ENCODE measurements at places on chromosomes 4 and X. TPM values are rescaled to one million over a fixed set of nuclear protein-coding genes. Genes with fewer than 3 reads are reported as not detected.

DNA sequence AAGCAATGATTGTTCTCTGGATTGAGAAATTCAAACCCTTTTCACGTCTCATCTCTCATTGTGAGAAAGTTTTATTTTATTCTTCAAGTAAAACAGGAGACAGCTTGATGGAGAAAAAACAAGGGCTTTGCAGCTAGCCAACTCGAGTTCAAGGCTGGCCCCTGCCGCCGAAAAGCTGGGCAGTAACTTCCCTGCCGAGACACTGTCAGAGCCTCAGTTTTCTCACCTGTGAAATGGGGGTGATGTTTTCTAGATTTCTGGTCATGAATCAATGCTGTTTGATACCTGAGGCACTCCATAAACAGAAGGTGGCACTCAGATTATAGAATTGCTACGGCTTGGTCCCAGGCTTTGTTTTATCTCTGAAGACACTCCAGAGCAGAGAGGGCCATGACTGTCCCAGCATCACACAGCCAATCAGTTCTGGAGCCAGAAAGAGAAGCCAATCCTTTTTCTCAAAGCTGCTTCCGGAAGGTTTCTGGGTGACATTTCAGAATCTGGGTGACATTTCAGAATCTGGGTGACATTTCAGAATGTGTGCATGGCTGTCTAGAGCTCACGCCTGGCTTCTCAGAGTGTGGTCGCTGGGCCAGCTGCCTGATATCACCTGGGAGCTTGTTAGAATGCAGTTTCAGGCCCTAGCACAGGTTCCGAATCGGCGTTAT, 33.2 kb downstream of the HMX1 start:
- H3K27me3 ChIP-seq: no peaks in the 10 kb centered on the region
- no peak for DNase-seq
- H3K27ac ChIP-seq: no peak overlapping the region
- no peak overlapping the region for H3K4me3 ChIP-seq
- H3K36me3 ChIP-seq: no peaks in the 10 kb centered on the region
- no peaks in the 10 kb centered on the region for H3K4me1 ChIP-seq

The BTK gene
- total RNA-seq: 5.9 TPM

GRCh38 chr4:71267244-71267643, 71.6 kb upstream of the SLC4A4 start:
- H3K36me3 ChIP-seq: no peaks in the 10 kb centered on the region
- H3K27ac ChIP-seq: no peak overlapping the region
- no peak overlapping the region for H3K4me3 ChIP-seq
- H3K27me3 ChIP-seq: no peaks in the 10 kb centered on the region

DNA sequence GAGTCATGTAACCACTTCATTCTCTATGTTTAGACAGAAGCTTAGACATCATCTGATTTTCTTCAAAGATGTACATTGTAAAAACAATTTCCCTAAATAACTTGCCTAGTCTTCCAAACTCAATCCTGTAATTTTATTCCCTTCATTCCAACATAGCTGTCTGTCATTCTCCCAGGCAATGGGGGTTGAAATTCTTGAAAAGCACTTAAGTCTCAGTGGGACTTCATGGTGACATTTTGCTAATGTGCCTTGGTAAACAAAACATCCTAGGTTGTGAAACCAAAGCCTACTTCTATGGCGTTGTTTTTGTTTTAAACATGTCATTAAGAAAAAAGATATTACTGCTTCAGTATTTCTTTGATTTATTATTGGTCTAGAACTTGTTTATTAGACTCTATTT, 122.0 kb upstream of the NRK start:
- no peaks in the 10 kb centered on the region for H3K4me1 ChIP-seq
- no peak overlapping the region for H3K4me3 ChIP-seq
- no peak overlapping the region for H3K27ac ChIP-seq
- DNase-seq: no peak

The CYP2U1 gene
- 16.6 TPM for total RNA-seq

- DNase-seq: no peak
- H3K4me3 ChIP-seq: no peak overlapping the region
- no peaks in the 10 kb centered on the region for H3K27me3 ChIP-seq
- H3K27ac ChIP-seq: no peak overlapping the region
Observed at GRCh38 chrX:24480400-24480865, 15.3 kb downstream of the PDK3 start.

The PAGE1 gene
- not detected for total RNA-seq

- no peaks in the 10 kb centered on the region for H3K27me3 ChIP-seq
- H3K4me1 ChIP-seq: no peaks in the 10 kb centered on the region
- H3K27ac ChIP-seq: no peak overlapping the region
- H3K4me3 ChIP-seq: no peak overlapping the region
Observed at GRCh38 chrX:113429011-113429410, 588.4 kb upstream of the AMOT start.

The WDR45 gene
- 75.6 TPM for total RNA-seq

DNA sequence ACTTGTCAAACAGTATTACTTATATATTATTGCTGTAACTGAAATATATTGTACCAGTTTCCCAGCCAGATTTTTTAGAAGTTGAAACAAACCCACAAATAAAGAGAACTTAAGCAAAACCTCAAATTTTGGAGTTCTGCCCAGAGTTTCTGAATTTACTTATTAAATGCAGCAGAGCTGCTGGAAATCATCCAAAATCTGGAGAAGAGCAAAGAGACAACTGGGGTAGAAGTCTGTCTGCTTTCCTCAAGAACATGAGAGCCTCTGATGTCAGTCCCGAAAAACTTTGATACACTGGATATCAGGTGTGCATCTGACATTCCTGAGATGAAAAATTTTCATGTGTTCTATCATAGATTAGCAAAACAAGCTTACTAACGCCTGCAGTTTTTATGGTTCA, 325.9 kb downstream of the NR3C2 start:
- no peaks in the 10 kb centered on the region for H3K27me3 ChIP-seq
- no peak overlapping the region for H3K27ac ChIP-seq
- H3K4me3 ChIP-seq: no peak overlapping the region
- H3K36me3 ChIP-seq: no peaks in the 10 kb centered on the region
- DNase-seq: no peak

GRCh38 chr4:14917298-14917633, 85.0 kb upstream of the CPEB2 start:
- no peak overlapping the region for H3K4me3 ChIP-seq
- no peak for DNase-seq
- H3K27me3 ChIP-seq: no peaks in the 10 kb centered on the region
- no peaks in the 10 kb centered on the region for H3K4me1 ChIP-seq

DNA sequence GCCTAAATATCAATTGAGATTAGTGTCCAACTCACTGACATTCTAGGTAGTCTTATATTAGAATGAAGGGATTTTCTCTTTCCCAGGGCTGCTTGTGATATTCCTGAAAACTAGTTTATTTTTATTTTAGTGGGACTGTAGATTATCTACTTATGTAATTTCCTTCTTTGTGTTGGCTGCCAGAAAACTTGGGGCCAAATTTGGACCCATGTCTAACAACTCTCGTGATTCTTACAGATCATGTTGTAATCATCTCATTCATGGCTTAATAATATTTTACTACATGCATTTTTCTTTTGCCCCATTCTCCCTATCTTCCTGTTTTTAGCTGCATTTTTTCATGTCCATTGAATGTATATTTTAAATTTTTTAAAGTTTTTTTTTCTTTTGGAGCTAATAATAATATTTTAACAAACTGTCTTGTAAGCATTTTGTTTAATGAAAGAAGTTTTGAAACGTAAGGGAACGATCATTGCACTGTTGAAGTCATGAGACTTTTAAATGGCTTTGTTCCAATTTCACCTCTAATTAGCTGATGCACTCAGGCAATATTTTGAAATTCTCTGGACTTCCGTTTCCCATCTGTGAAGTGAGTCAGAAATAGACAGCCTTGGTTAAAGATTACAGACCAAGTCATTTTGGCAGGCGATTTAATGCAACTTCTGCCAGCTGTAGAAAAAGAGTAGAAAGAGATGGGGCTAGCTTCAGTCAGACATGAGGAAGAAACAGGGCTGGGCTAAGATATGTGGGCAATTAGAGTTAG, 14.3 kb upstream of the TDO2 start:
- no peak overlapping the region for H3K27ac ChIP-seq
- H3K4me3 ChIP-seq: no peak overlapping the region
- no peaks in the 10 kb centered on the region for H3K4me1 ChIP-seq
- no peaks in the 10 kb centered on the region for H3K27me3 ChIP-seq
- no peak for DNase-seq

- DNase-seq: no peak
- H3K27ac ChIP-seq: no peak overlapping the region
- H3K4me1 ChIP-seq: no peaks in the 10 kb centered on the region
- no peaks in the 10 kb centered on the region for H3K36me3 ChIP-seq
Observed at GRCh38 chrX:139766545-139766983, 58.6 kb upstream of the MCF2 start.

GRCh38 chrX:6129195-6129594, 99.5 kb downstream of the NLGN4X start:
- H3K4me1 ChIP-seq: no peaks in the 10 kb centered on the region
- no peaks in the 10 kb centered on the region for H3K27me3 ChIP-seq
- H3K36me3 ChIP-seq: no peaks in the 10 kb centered on the region

The USP17L25 gene
- total RNA-seq: not detected

DNA sequence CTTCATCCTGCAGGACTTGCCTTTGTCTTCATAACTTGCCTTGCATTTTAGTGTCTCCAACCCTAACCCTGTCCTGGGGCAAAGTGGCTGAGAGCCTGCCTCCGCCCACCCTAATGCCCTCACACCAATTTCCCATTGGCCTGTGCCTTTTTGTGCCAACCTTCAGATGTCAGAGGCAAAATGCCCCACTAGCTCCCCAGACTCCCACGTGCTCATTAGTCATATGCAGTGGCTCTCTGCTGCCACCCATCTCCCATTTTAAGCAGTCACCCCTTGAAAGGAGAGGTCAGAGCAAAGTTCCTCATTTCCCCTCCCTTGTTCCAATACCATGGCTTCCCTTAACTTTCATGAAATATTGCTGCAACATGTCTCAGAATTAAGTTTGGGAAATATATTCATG, 74.8 kb upstream of the PASD1 start:
- no peak for DNase-seq
- H3K27me3 ChIP-seq: no peaks in the 10 kb centered on the region
- no peak overlapping the region for H3K4me3 ChIP-seq
- H3K36me3 ChIP-seq: no peaks in the 10 kb centered on the region
- H3K27ac ChIP-seq: no peak overlapping the region

DNA sequence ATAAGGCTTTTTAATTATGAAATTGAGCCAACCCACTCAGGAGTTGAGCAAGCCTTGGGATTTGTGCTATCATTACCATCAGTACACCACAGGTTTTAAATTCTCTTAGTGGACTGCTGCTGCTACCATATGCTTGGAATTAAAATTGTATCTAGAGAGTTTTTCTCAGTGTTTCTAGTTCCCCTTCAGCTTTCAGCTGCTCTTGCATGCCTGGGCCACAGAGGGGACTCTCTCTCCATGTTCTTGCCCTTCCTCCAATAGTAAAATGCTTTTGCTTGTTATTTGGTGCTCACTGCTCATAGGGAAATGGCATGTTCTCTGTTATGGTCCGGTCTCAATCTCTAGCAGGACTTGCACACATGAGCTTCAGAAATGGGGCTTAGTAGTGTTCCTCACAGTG, 101.9 kb downstream of the IGSF1 start:
- H3K4me3 ChIP-seq: no peak overlapping the region
- no peak overlapping the region for H3K27ac ChIP-seq
- no peaks in the 10 kb centered on the region for H3K4me1 ChIP-seq
- no peaks in the 10 kb centered on the region for H3K36me3 ChIP-seq

The F8A2 gene
- not detected for total RNA-seq

DNA sequence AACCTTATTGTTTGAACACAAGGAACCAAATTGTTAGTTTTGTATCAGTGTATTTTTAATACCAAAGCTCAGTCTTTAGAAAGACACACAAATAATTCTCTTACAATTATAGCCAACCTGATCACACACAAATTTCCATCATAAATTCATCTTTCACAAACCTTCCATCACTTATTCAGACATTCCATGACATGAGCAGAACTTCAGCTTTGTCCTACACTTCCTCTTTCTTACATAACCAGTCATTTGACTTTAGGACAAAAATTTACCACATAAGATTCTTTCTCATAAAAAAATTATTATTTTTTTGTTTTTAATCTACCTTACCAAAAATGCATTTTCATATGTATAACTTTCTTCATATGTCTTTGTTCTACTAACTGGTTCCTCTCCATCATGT, 312.2 kb downstream of the GALNTL6 start:
- H3K4me3 ChIP-seq: no peak overlapping the region
- no peaks in the 10 kb centered on the region for H3K27me3 ChIP-seq
- no peaks in the 10 kb centered on the region for H3K36me3 ChIP-seq
- no peak overlapping the region for H3K27ac ChIP-seq
- no peaks in the 10 kb centered on the region for H3K4me1 ChIP-seq

The TADA2B gene
- 23.3 TPM for total RNA-seq

The GJB1 gene
- total RNA-seq: 5.9 TPM

- no peaks in the 10 kb centered on the region for H3K4me1 ChIP-seq
- no peaks in the 10 kb centered on the region for H3K27me3 ChIP-seq
- H3K36me3 ChIP-seq: no peaks in the 10 kb centered on the region
Observed at GRCh38 chr4:22850055-22850454, 157.3 kb downstream of the GBA3 start.

The IL21 gene
- total RNA-seq: not detected

The JADE3 gene
- 12.8 TPM for total RNA-seq

DNA sequence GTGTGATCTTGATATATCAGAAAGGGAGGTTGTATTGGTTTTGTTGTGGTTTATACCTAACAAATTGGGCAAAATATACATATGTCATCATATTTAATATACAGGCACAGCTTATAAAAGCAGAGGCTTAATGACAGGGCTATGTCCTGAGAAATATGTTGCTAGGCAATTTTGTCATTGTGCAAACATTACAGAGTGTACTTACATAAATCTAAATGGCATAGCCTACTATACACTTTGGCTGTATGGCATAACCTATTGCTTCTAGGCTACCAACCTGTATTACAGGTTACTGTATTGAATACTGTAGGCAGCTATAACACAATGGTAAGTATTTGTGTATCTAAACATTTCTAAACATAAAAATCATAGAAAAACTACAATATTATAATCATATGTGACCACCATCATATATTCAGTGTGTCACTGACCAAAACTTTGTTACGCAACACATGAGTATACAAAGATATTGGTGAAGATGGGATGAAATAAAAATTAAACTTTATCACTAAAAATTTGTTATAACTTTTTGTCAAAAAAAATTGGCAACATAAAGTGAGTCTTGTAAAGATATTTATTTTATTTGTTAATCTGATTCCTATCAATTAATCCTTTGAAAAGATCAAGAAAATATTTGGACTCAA, 414.0 kb upstream of the HS3ST1 start:
- no peaks in the 10 kb centered on the region for H3K27me3 ChIP-seq
- no peak overlapping the region for H3K27ac ChIP-seq
- no peak for DNase-seq
- no peaks in the 10 kb centered on the region for H3K36me3 ChIP-seq
- H3K4me3 ChIP-seq: no peak overlapping the region

- no peak overlapping the region for H3K27ac ChIP-seq
- no peak overlapping the region for H3K4me3 ChIP-seq
- no peaks in the 10 kb centered on the region for H3K27me3 ChIP-seq
- H3K4me1 ChIP-seq: no peaks in the 10 kb centered on the region
Observed at GRCh38 chr4:40630335-40631021, 814 bp upstream of the RBM47 start.

- DNase-seq: no peak
- no peaks in the 10 kb centered on the region for H3K27me3 ChIP-seq
- H3K27ac ChIP-seq: no peak overlapping the region
- no peak overlapping the region for H3K4me3 ChIP-seq
Observed at GRCh38 chr4:26892480-26893150, 32.0 kb downstream of the STIM2 start.
